ENCODE measurements at places on chromosomes 11 and 22. TPM values are rescaled to one million over a fixed set of nuclear protein-coding genes. Genes with fewer than 3 reads are reported as not detected.

- DNase-seq, result no peak
These were observed 74.8 kb upstream of the NECTIN1 start for GRCh38 chr11:119803726-119804294.

DNA sequence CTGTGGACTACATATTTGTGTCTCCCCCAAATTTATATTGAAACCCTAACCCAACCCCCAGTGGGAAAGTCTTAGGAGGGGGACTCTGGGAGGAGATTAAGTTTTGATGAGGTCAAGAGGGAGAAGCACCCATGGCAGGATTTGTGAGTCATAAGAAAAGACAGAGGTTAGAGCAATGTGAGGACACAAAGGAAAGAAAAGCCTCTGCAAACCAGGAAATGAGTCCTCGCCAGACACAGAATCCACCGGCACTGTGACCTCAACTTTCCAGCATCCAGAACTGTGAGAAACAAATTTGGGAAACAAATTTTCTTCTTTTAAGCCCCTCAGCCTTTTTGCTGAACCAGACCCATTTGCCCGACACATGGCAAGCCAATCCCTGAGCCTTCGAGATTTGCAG, 397.0 kb downstream of the NTM start:
- no peak for DNase-seq

GRCh38 chr22:17827466-17827865, 53.2 kb upstream of the BID start:
- DNase-seq, result no peak

GRCh38 chr11:122131126-122131525, 15.1 kb upstream of the BLID start:
- DNase-seq, result no peak

GRCh38 chr11:19199771-19200170, 2.0 kb downstream of the CSRP3 start:
- no peak for DNase-seq

DNA sequence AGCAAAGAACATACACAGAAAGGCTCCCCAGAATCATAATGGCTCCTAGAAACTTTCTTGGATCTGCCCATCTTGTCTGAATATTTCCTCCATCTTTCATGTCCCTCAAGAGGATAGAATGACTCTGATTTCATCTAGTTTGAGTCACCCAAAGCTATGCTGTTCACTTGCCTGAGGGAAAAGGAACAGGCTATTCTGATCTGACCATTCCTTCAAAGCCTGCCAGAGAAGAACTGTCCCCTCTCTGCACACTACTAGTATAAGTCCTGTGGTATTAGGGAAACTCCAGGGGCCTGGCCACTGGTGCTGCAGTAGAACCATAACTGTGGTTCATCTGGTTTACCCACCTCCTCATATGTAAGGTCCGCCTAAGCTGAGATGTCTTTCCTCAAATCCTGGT, 2.4 kb upstream of the PATE1 start:
- DNase-seq, result no peak

DNA sequence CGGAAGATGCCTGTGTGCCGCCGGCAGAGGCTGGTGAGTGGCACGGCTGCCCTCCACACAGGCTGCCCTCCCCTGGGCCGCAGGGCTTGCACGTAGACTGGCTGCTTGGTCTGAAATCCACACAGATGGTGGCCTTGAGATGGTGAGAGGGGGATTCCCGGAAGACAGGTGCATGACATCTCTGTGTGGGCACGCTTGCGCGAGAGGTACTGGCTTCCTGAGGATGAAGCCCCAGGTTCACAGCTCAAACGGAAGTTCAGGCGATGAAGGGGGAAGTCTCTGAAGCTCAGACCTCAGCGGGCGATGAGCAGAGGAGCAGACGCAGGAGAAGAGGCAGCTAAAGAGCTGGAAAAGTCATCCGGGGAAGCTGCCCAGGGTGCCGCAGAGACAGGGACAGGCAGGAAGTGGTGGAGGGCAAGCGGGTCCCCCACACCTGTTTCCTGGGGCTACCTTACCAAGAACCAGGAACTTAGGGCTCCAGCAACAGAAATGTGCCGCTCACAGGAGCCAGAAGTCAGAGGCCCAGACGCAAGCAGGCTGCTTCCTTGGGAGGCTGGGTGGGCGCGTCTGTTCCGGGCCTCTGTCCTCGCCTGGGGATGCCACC, 7.2 kb downstream of the CRELD2 start:
- no peak for DNase-seq

DNA sequence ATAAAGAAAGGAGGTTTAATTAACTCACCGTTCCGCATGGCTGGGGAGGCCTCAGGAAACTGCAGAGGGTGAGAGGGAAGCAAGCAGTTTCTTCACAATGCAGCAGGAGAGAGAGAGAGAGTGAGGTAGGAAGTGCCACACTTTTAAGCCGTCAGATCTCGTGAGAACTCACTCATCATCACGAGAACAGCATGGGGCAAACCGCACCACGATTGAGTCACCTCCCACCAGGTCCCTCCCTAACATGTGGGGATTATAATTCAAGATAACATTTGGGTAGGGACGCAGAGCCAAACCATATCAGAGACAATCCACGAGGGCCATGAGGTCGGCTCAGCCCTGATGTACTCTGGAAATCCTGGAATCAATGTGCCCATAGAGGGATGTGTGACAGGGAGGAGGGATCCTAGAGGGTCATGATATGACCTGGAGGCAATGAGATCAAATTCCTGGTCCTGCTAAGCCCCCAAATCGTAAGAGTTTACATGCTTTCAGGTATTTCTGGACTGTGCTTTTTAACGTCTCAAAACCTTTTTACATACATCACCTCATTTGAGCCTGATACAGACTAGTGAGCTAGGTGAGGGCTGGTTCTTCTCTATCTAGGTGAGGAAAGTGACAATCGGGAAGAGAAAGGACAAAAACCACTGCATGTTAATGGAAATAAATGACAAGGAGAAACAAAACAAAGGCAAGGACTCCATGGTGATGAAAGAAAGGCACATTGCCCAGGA, 19.5 kb upstream of the RASSF10 start:
- no peak for DNase-seq

GRCh38 chr22:36238373-36239149, 766 bp downstream of the APOL2 start:
- peak; percentile 46 for DNase-seq

GRCh38 chr22:48760481-48761390, 1066.9 kb downstream of the BRD1 start:
- DNase-seq, result peak; percentile 1

- no peak for DNase-seq
These were observed 22.9 kb upstream of the PAFAH1B2 start for GRCh38 chr11:117121176-117121575.

DNA sequence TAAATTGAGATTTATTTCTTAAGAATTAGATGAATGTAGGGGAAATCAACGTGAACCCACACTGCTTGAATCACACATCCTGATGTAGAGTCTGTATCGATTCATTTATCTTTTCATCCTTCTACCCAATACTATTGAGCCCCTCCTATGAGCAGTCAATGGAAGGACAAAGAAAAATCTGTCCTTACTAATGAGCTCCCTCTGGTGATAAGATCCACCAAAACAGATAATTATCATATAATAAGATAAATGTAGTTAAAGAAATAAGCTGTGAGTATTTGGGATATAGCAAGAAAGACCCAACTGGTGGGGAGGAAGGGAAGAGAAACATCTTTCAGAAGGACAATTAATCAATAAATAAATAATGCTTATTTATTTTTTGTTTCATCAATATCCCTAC, 385.1 kb upstream of the CCDC90B start:
- no peak for DNase-seq

DNA sequence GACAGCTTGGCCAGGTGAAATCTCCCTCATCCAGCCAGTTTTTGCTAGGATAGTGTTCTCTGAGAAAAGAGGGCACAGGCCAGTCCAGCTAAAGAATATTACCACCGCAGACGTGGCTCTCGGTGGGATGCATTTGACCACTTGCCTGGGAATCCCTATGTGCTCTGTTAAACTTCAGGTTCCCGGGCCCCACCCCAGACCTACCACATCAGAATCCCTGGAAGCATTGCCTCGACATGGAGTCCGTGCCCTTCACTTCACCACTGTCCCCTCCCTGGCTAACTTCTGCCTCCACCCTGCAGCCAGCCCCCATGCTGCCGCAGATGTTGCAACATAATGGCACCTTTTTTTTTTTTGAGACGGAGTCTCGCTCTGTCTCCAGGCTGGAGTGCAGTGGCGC, 56.9 kb upstream of the EMID1 start:
- no peak for DNase-seq

DNA sequence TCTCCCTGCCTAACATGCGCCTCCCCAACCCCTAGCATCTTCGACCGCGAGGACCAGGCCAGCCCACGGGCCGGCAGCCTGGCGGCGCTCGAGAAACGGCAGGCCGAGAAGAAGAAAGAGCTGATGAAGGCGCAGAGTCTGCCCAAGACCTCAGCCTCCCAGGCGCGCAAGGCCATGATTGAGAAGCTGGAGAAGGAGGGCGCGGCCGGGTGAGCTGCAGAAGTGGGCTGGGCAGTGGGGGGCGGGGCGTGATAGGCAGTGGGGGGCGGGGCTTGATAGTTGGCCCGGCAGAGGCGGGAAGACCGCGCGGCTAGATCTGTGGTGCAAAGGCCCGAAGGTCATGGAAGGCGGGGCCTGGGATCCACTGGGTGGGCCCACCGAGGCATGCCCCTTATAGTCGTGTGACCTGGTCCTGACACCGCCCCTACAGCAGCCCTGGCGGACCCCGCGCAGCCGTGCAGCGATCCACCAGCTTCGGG, 8.7 kb downstream of the SELENOM start:
- DNase-seq, result peak; percentile 57

- DNase-seq, result no peak
These were observed 46.7 kb downstream of the IGLL1 start for GRCh38 chr22:23533328-23533762.

DNA sequence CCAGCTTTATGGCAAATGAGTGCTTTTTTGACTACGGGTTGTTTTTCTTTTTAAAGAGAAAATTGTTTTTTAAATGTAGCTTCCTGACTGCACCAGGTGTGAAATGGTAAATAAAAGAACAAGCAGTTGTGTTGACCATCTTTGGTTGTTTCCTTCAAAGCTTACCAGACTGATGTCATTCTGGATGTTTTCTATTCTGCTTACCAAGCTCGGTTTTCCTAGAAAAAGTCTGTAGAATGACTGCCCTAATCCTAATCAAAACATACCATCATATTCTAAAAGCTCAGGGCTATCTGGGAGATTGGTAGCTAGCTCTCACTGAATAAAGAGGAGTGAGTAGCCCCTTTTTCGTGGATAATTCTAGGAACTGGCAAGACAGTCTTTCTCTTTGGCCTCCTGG, 77.7 kb downstream of the GAB2 start:
- no peak for DNase-seq

DNA sequence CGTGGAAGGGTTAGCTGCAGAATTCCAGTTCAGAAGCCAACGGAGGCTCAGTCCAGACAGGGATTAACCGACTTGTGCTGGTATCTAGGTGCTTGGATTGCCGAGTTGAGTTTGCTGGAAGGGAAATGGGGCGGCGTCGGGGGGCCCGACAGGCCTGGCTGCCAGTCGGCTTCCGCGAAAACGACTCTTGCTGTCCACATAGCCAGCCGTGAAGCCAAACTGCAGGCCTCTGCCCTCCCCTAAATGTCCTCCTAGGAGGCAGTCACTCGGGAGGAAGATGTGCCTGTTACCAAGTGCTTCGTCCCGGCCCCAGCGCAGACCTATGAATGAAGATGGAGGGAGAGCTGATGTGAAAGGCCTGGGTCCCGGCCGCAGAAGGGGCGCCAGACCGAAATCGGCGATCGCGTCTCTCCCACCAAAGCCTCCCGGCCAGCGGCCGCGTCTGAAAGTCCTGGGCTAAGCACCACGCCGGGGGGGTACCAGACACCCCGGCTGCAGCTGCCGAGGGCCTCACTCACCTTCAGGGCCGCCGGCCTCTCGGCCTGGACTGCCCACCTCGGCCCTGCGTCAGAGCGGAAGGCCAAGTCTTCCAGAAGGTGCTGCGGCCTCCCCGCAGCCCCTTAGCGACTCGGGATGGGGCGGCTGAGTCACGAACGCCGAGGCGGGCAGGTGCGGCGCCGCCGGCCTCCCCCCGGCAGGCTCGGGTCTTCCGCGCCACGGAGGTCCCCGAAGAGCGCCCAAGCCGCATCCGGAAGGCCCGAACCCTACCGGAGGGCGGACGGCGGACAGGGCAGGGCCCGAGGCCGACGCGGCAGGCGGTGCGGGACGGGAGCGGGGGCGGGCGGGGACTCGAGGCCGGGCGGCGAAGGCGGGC, 7.5 kb downstream of the DPAGT1 start:
- DNase-seq, result peak; percentile 58

OR10G6 gene
- total RNA-seq, result not detected

RASD2 gene
- 6.1 TPM for total RNA-seq

FAM227A gene
- total RNA-seq, result 0.97 TPM

TMEM135 gene
- total RNA-seq, result 32.6 TPM

PRODH gene
- total RNA-seq, result not detected

FREY1 gene
- not detected for total RNA-seq

INPP5J gene
- 8.1 TPM for total RNA-seq
